Pulmonary artery endothelial cell (primary cell): ENCODE measurements at places on chromosomes 12 and 14.

- DNase-seq = no peak
Observed at GRCh38 chr14:77761205-77761931, 412 bp upstream of the SNW1 start.

- DNase-seq = no peak
Observed at GRCh38 chr14:23538050-23538718, 13.4 kb downstream of the ZFHX2 start.

DNA sequence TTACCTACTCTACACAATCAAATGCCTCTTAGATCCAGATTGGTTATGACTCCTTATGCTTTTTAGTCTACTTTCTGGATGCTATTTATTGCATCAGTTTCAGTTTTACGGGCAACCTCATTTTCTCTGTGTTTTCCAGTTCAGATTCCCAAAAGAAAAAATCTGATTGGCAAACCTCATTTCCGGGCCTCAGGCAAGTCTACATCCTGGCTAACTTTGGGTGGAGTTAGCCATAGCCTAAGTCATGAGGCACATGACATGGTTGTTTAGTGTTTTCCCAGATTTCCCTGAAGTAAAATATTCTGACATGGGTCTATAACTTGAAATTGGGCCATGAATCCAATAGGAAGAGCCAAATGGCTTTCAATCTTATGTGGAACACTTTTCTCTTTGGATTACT is 339.7 kb downstream of the NUAK1 start:
- DNase-seq = no peak

GRCh38 chr14:64329149-64329548 is 35.0 kb upstream of the ESR2 start:
- DNase-seq = no peak

- no peak for DNase-seq
Observed at GRCh38 chr14:73047808-73048207, 10.5 kb upstream of the RBM25 start.

DNA sequence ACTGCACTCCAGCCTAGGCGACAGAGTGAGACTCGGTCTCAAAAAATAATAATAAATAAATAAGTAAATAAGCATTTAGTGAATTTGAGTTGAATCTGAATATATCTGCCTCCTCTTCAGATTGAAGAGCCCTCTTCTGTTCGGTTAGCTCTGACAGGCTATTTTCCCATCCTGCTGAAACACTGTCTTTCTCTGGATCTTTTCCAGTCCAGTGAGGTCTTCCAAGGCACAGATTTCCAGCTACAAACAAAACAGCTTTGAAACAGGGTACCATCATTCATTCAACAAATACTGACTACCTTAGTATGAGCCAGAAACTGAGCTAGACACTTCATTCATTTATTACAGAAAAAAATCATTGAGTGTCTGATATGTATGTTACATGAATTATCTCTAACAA is 7.2 kb upstream of the SPRYD3 start:
- DNase-seq = no peak

DNA sequence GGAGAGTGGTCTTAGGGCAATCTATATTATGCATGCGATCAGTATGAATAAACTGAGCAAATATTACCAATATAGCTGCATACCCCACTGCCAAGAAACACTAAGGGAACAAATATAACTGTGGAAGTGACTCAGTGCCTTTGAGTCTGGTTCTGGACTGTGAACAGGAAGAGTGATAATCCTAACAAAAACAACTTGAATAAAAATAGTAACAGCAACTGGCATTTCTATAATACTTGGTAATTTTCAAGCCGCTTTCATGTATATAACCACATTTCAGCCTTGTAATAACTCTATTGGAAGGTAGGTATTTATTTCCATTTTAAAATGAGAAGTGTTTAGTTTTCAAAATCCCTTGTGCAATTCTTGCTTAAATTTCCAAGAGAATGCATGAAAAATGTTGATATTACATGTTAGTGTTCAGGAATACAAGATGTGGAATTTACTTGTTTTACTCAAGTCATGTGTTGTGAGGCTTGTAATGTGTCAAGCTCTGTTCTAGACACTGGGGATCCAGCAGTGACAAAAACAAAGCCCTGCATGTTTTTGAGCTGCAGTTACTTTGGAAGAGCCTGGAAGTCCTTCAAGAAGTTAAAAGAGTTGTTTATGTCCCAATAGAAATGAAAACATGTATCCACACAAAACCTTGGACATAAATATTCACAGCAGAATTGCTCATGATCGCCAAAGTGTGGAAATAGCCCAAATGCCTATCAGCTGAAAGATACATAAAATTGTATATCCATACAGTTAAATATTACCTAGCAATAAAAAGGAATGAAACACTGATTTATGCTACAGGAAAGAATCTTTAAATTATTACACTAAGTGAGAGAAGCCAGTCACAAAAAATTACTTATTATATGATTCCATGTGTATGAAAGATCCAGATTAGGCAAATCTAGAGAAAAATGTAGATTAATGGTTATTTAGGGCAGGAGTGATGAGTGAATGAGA is 338.1 kb upstream of the TMEM132C start:
- DNase-seq = peak; percentile 8

DNA sequence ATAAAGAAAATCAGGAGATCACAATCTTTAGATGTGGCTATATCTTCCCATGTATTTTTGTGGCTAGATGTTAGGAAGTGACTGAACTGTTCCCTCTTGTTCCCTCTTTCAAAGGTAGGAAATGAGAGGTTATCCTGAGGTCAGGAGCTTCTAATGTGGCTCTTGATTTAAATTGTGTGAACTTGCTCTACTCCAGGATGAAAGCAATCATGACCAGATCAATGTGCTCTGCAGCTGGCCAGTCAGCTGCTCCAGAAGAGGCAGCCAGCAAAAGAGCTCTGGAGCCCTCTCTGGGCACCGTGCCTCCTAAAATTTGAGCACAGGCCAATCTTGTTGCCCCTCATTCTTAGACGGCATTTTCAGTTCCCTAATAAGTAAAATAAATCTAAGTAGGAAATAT is 32.0 kb downstream of the CDK17 start:
- no peak for DNase-seq

DNA sequence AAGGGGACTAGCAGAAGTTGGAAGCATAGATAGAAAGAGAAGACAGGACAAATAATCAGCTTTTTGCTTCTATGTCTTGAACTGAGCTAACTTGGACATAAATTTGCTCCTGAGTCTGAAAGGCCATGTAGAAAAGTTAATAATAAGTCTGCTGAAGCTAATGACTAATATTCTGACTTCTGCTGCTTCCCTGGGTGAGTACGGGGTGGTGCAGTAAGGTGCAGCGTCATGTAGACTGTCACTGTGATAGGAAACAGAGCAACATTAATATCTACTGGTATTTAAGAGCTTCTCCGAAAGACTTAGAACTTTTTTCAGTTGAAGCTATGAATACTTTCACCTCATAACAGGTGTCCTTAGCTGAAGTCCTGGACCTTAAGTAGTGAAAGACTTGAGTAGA is 34.1 kb upstream of the CPM start:
- no peak for DNase-seq

- no peak for DNase-seq
Observed at GRCh38 chr14:94960285-94961001, 190.5 kb upstream of the GSC start.
